ENCODE measurements at places on chromosomes 5 and 9. TPM values are rescaled to one million over a fixed set of nuclear protein-coding genes. Genes with fewer than 3 reads are reported as not detected.
A peak's percentile ranks its signal among the peaks of the same experiment; 100 is the strongest.

DNA sequence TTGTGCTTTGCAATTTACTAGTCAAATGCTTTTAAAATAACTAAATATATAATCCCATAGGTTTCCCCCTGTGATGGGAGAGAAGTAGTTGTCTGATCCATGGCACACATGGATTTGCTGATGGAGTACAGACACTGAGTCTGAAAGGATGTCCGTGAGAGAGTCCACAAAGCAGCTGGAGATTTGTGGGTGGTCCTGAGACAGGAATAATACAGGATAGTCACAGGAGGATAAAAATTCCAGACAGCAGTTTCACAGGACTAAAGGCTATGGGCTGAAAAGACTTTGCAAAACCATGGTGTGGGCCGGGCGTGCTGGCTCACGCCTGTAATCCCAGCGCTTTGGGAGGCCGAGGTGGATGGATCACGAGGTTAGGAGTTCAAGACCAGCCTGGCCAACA lies 58.7 kb upstream of the ZFR start:
- DNase-seq: peak; percentile 91

DNA sequence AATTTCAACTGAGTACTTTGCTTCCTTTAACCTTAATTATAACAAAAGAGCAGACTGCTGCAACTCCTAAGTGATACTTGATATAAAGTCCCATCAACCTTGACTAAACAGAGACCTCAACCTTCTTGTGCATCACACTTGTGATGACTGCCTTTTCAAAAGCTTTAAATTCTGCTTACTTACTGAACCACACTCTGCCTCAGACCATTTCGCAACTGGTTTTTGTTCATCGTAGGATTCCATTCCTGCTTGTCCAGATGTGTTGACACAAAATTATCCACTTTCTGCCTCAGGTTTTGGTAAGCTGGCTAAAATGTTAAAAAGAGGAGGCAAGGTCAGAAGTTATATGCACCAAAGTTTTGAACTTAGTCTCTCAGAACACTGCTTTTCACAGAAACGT lies 3.5 kb downstream of the BOD1 start:
- no peak for DNase-seq

GRCh38 chr9:111411266-111411665 lies 72.9 kb downstream of the ECPAS start:
- DNase-seq: peak; percentile 17

GRCh38 chr9:80376180-80376579 lies 804.4 kb downstream of the TLE4 start:
- no peak for DNase-seq

DNA sequence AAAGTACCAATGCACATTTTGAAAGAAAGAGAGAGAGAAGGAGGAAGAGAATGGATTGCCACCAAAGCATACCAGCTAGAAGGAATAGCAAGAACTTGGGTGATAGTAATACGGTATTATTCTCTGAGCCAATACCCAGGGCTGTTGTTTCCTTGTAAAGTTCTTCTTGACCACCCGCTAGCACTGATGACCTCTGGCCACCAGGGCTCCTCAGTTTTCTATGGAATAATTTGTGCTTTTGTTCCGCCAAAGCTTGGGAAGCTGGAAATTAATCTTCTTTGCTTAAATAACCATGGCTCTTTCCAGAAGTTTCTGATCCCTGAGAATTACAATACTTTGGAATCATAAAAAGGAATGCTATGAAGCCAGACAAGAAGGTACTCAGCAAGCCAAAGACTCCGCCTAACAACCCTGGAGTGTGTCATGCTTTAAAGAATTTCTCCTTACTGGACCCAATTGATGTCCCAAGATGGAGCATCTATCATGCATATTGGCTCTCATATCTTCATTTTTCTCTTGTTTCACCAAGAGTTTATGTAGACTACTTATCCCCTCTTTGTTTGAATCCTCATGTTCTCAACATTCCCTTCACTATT lies 29.8 kb downstream of the OR2K2 start:
- no peak for DNase-seq

DNA sequence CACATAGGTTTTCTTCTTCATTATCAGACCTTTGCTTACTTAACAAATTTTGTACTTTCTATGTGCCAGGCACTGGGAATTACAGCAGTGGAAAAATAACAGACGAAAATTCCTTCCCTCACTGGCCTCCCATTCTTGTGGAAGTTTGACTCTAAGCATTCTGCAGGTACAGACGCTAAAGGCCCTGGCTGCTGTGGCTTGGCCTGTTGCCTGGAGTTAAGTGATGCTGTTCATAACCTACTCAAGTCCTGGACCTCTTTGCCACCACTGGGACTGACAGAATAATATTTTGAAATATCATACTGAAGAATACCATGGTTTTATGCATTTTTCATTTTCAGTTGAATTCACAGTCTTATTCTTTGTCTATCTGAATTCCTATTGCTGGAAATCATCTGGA lies 97.3 kb upstream of the SPATA31C2 start:
- DNase-seq: no peak

DNA sequence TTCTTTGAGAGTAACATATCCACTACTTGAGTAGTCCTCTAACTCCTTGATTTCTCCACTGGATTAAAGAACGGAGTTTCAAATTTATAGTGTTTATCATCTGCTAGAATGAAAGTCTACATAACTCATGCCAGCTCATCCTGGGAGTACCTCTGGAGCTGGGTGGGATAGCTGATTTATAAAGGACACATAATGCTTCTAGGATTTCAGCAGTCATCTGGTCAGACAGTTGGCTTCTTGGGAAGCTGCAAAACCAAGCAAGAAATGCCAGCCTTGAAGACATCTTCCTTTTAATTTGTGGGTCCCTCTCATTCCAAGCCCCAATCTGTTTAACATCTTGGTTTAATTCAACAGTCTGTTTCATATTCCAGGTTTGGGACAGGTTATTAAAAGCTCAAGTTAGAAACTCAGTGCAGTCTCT lies 3.2 kb downstream of the GALNT10 start:
- DNase-seq: peak; percentile 48

GRCh38 chr5:124285071-124285470 lies 461.4 kb downstream of the ZNF608 start:
- peak; percentile 16 for DNase-seq

GRCh38 chr9:129383019-129383560 lies 205.0 kb upstream of the IER5L start:
- peak; percentile 77 for DNase-seq

- DNase-seq: no peak
Observed at GRCh38 chr5:133309984-133310621, 258.3 kb downstream of the HSPA4 start.

- no peak for DNase-seq
Observed at GRCh38 chr5:140131967-140132409, 6.3 kb downstream of the IGIP start.

DNA sequence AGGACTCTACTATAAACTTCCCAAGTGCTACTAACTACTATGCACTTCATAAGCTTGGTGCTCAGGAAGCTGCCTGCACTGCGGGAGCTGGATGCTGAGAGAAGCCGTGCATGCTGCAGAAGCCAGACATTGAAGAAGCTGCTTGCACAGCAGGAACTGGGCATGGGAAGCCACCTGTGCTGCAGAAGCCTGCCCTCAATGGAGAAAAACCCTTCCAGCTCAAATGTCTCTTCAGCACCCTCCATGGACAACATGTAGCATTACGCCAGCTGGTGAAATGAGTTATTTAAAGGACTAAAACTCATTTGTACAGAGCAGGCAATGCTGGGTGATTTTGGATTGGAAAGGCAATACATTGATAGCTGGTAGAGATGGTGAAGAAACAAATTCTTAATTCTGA lies 247.2 kb downstream of the KIF4B start:
- peak; percentile 23 for DNase-seq

DNA sequence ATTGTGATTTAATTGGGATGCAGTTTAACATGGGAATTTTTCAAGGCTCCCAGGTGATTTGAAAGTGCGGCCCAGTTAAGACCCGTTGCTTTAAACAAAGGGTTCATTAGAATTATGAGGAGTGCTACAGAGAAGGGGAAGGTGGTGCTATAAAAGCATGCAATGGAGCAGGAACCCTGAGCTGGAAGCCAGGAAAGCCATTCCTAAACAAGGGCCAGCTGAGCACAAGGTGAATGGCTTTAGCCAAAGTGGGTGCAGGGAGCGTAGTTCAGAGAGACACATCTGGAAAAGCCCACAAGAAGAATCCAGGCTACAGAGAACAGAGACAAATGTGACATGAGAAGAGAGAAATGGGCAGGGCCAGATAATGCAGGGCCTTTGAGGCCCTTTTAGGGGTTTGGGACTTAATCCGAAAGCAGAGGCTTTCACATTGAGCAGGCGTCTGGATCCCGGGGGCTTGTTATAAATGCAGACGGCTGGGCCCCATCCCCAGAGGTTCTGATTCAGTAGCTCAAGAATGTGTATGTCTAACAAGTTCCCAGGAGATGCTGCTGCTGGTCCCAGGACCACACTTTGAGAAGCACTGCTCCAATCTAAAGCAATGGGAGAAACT lies 138.1 kb upstream of the WWC1 start:
- DNase-seq: no peak

DNA sequence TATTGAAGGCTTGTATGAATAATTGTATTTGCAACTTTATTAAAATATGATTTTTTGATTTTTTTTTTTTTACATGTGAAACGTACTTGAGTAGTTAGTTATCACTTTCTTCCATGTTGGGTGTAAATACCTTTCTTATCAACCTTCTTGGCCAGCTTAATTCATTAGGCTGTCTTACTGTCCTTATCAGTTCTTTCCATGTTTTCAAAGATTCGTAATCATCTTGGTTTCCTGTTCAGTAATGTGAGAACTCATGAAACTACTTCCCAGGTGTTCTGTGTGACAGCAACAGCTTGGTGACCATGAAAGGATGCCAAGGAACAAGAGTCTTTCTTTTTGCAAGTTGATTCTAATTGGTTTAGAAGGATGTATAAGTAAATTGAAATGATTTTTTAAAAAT lies 100.0 kb downstream of the ADGRV1 start:
- DNase-seq: no peak

DNA sequence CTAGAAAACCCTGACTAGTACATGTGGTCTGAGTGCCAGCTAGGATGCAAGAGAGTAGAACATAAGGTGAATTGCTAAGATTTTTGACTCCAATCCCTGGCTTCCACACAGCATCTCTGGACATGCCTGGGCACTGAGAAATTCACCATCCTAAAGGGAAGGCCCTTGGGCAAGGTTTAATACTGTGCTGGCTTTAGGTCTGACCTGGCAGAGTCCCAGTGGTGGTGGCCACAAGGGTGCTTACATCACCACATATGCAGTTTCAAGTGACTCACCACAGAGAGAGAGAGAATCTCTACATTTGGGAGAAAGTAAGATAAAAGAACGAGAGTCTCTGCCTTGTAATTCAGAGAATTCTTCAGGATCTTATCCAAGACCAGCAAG lies 661.6 kb upstream of the C9orf72 start:
- no peak for DNase-seq

DNA sequence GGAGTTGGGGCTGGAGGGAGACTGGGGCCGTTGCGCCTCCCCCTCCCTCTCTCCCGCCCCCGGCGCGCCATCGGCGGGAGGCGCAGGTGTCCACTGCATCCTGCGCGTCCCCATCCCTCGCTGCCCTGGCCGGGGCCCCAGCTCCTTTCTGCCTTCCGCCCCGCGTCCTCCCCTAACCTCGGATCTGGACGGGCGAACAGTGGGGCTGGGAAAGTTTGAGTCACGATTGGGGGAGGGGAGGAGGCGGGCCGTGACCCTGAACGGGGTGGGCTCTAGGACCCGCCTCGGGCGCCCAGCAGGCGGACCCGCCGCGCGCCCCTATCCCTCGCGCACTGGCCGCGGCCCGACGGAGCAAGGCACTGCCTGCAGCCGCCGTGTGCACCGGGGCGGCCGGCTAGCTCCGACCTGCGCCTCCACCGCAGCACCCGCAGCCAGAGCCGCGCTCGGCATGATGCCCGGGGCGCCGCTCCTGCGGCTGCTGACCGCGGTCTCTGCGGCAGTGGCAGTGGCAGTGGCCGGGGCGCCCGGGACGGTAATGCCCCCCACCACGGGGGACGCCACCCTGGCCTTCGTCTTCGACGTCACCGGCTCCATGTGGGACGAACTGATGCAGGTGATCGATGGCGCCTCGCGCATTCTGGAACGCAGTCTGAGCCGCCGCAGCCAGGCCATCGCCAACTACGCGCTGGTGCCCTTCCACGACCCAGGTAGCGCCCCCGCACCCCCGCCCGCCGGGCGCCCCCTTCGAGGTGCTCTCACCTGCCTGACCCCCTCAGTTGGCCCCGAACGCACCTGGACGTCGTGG lies at the start of gene HMCN2:
TSS of gene HMCN2 (plus strand) at position 330 of the 805 bp plus-strand sequence. CDS start at position 449, 119 bp downstream.
- peak; percentile 42 for DNase-seq

Gene CDH9
- total RNA-seq: not detected

Gene RNF183
- 0.21 TPM for total RNA-seq

Gene SOHLH1
- total RNA-seq: not detected

Gene CAST
- total RNA-seq: 223 TPM

Gene IL17B
- 56.1 TPM for total RNA-seq

Gene COL27A1
- 21.6 TPM for total RNA-seq

Gene TPM2
- 3,889 TPM for total RNA-seq

Gene FAF2
- total RNA-seq: 24.2 TPM

Gene PDLIM4
- 49.6 TPM for total RNA-seq

Gene DPYSL3
- 158 TPM for total RNA-seq

Gene TPPP
- 10.5 TPM for total RNA-seq

Measured in tongue (tissue), 3 donors.